ENCODE measurements at places on chromosomes 4 and X.

DNA sequence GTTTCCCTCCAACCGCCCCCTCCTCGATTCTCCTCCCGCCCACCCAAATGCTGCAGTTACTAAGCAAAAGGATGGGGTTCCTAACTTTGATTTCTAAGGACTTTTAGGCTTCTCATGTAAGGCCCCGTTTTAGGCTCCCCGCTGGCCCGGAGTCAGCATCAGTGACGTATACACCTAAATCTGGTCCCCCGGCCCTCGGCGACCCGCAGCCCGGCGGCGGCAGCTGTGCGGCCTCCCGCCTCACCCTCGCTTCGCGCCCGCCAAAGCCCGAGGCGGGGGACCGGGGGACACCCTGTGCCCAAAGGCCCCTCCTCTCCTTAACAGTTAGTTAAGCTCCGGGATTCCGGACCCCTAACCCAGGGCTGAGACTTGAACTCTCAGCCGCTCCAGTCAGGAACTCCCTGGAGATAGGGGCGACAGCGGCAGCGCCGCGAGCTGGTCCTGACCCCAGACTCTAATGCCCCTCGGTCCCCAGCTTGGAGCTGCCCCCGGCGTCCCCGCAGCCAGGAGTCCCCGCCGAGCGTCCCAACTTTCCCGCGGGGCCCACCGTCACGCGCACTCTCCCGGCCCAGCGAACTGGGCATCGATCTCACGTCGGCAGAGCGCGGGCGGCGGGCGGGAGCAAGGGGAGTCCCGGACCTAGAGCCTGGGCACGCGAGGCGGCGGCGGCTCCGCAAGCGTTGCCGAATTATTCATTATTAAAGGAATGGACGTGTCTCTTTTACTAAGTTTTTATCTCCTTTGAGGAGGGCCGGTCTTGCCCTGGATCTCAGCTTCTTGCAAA, 1.5 kb upstream of the NR3C2 start:
- DNase-seq: no peak

DNA sequence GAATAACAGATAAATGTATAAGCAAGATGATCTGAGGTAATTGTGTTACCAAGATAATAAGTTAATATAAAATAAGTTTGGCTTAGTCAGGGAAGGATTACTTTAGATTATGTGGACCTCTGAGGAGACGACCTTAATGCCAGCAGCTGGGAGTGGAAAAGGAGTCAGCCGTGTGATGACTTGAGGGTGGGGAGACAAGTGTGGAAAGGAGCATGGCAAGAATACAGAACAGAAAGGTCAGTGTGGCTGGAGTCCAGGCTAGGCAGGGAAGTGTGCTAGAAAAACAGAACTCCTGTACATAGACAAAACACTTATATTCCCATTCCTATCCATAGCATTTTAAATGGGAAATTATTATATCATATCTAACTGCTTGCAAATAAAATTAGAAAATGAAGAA, 138.8 kb downstream of the PDLIM5 start:
- no peak for DNase-seq

GRCh38 chrX:106901781-106902219, 1.3 kb downstream of the RIPPLY1 start:
- DNase-seq: no peak

GRCh38 chrX:75038925-75039324, 113.7 kb upstream of the NEXMIF start:
- no peak for DNase-seq

GRCh38 chr4:111985426-111985825, 159.8 kb upstream of the FAM241A start:
- DNase-seq: no peak

GRCh38 chr4:29423836-29424721, 1296.1 kb upstream of the PCDH7 start:
- DNase-seq: no peak
